ENCODE measurements at places on chromosomes 5 and 9. TPM values are rescaled to one million over a fixed set of nuclear protein-coding genes. Genes with fewer than 3 reads are reported as not detected.

The PHYHD1 gene
- 5.7 TPM for total RNA-seq

The OSTF1 gene
- 81.9 TPM for total RNA-seq

The TNPO1 gene
- 359 TPM for total RNA-seq

The HRCT1 gene
- 2.2 TPM for total RNA-seq

The PCSK1 gene
- 0.81 TPM for total RNA-seq

The TOPORS gene
- 35.8 TPM for total RNA-seq

The AP3B1 gene
- total RNA-seq = 79.8 TPM

The TNC gene
- 48.6 TPM for total RNA-seq

The LOX gene
- total RNA-seq = 78.5 TPM

The SLC25A2 gene
- total RNA-seq = 0.31 TPM

Data from aortic smooth muscle cell (primary cell).